Activated naive CD4-positive, alpha-beta T cell treated with anti-CD3 and anti-CD28 coated beads, Interleukin-2, amount 10 ng/mL, durations not matched to agents 5 hours and 36 hours (primary cell): ENCODE measurements at places on chromosomes 1 and 21. TPM values are rescaled to one million over a fixed set of nuclear protein-coding genes. Genes with fewer than 3 reads are reported as not detected.

Gene TEKT2
- not detected for total RNA-seq

Gene A3GALT2
- total RNA-seq = not detected

Gene C1QTNF12
- 2.5 TPM for total RNA-seq

Gene TTLL7
- 1.1 TPM for total RNA-seq

Gene KIAA0040
- 68.7 TPM for total RNA-seq

Gene CYP2J2
- 0.94 TPM for total RNA-seq

Gene LRRC71
- not detected for total RNA-seq

Gene CFHR3
- not detected for total RNA-seq

Gene SLAMF7
- 7.6 TPM for total RNA-seq

Gene AKNAD1
- total RNA-seq = not detected

Gene SLC2A5
- not detected for total RNA-seq

Gene PGD
- 74.0 TPM for total RNA-seq

Gene HCN3
- total RNA-seq = 4.3 TPM

Gene PRELP
- total RNA-seq = not detected

Gene FCAMR
- total RNA-seq = not detected

Gene OR11L1
- not detected for total RNA-seq

Gene VWA1
- 0.17 TPM for total RNA-seq

Gene PADI4
- total RNA-seq = 0.65 TPM

Gene KCNK2
- not detected for total RNA-seq

Gene KCNJ9
- not detected for total RNA-seq

Gene S100B
- total RNA-seq = 0.36 TPM

Gene AMY1C
- total RNA-seq = not detected

Gene FLG2
- not detected for total RNA-seq

Gene SLAMF8
- 0.60 TPM for total RNA-seq

Gene ANKRD65
- total RNA-seq = not detected

Gene BTBD8
- total RNA-seq = 2.8 TPM

Gene MEAF6
- 68.4 TPM for total RNA-seq

Gene RGS8
- not detected for total RNA-seq

Gene IPP
- total RNA-seq = 10.3 TPM

Gene LCA5L
- total RNA-seq = not detected

Gene PYGO2
- total RNA-seq = 42.7 TPM

Gene KHDRBS1
- 157 TPM for total RNA-seq

Gene VWA5B1
- total RNA-seq = 0.05 TPM

Gene PTGFR
- total RNA-seq = not detected
